ENCODE measurements at places on chromosomes 7 and 10. TPM values are rescaled to one million over a fixed set of nuclear protein-coding genes. Genes with fewer than 3 reads are reported as not detected.

The PPP3CB gene
- 41.7 TPM for total RNA-seq

The PPP1R3A gene
- not detected for total RNA-seq

- H3K27me3 ChIP-seq = no peaks in the 10 kb centered on the region
- H3K4me1 ChIP-seq = no peaks in the 10 kb centered on the region
- DNase-seq = no peak
- no peak overlapping the region for H3K27ac ChIP-seq
- H3K36me3 ChIP-seq = no peaks in the 10 kb centered on the region
Measured at GRCh38 chr7:103504505-103505135, 58.6 kb upstream of the SLC26A5 start.

DNA sequence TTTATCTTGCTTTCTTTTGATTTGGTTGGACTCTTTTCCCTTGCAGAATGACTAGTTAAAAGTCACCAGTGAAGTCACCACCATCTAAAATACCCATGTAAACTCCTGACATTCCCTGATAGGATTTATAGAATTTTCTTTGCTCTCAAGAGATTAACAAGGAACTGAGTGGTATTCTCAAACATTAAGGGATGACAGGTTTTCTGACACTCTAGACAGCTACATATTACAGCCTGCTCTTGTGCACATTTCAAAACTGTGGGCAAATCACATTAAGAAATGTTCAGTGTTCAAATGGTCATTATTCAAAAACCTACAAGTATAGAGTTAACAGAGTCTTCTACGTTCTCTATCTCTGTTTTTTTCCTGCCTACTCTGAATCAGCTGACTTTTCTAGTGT is 15.8 kb upstream of the ACSM6 start:
- DNase-seq = no peak
- H3K36me3 ChIP-seq = no peaks in the 10 kb centered on the region
- no peak overlapping the region for H3K27ac ChIP-seq
- H3K4me3 ChIP-seq = no peak overlapping the region
- H3K4me1 ChIP-seq = peaks cover 2% of the 10 kb centered on the region
- H3K27me3 ChIP-seq = peaks cover 14% of the 10 kb centered on the region

- no peak overlapping the region for H3K27ac ChIP-seq
- H3K4me3 ChIP-seq = no peak overlapping the region
- H3K4me1 ChIP-seq = peaks cover 14% of the 10 kb centered on the region
- H3K36me3 ChIP-seq = peaks cover 13% of the 10 kb centered on the region
- no peak for DNase-seq
Measured at GRCh38 chr7:135943134-135943879, 33.9 kb downstream of the MTPN start.

GRCh38 chr10:74208997-74209396 is 58.0 kb downstream of the ADK start:
- no peak overlapping the region for H3K4me3 ChIP-seq
- DNase-seq = no peak
- H3K27ac ChIP-seq = no peak overlapping the region
- no peaks in the 10 kb centered on the region for H3K27me3 ChIP-seq
- peaks cover 3% of the 10 kb centered on the region for H3K4me1 ChIP-seq

The VGF gene
- total RNA-seq = 0.14 TPM

GRCh38 chr7:16189026-16189715 is 232.2 kb downstream of the CRPPA start:
- H3K27ac ChIP-seq = no peak overlapping the region
- no peaks in the 10 kb centered on the region for H3K36me3 ChIP-seq
- H3K4me3 ChIP-seq = no peak overlapping the region
- no peaks in the 10 kb centered on the region for H3K4me1 ChIP-seq
- DNase-seq = no peak

The EPHB6 gene
- 20.1 TPM for total RNA-seq

GRCh38 chr10:119541459-119542356 is 811 bp downstream of the RGS10 start:
- peak overlapping the region; percentile 98 for H3K27ac ChIP-seq
- peaks cover 43% of the 10 kb centered on the region for H3K4me1 ChIP-seq
- peak; percentile 78 for DNase-seq

DNA sequence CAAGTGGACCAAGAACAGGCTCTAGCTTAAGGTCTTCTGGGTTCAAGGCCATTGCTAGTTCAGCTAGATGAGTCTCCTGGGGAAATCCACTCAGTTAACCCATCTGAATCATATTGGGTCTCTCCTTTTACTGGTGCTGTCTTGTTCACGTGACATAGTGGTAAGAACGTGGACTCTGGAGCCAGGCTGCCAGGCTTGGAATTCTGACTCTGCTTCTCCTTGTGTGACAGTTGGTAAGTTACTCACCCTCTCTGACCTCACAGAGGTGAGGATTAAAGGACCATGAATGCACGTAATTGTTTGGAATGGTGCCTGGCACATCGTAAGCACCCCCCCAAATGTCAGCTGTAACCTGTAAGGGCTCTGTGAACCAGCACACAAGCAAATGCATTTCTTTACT is 9.7 kb upstream of the CALU start:
- peaks cover 22% of the 10 kb centered on the region for H3K27me3 ChIP-seq
- no peaks in the 10 kb centered on the region for H3K4me1 ChIP-seq
- H3K4me3 ChIP-seq = no peak overlapping the region
- DNase-seq = no peak

The PRSS37 gene
- not detected for total RNA-seq

GRCh38 chr10:88990384-88991160 is at the start of gene FAS:
Gene FAS (plus strand): TSS chr10:88990798. CDS start chr10:88990877, 79 bp downstream.
- peak; percentile 79 for DNase-seq
- peaks cover 56% of the 10 kb centered on the region for H3K4me1 ChIP-seq
- no peaks in the 10 kb centered on the region for H3K27me3 ChIP-seq
- H3K36me3 ChIP-seq = peaks cover 29% of the 10 kb centered on the region

The REPIN1 gene
- total RNA-seq = 53.4 TPM

DNA sequence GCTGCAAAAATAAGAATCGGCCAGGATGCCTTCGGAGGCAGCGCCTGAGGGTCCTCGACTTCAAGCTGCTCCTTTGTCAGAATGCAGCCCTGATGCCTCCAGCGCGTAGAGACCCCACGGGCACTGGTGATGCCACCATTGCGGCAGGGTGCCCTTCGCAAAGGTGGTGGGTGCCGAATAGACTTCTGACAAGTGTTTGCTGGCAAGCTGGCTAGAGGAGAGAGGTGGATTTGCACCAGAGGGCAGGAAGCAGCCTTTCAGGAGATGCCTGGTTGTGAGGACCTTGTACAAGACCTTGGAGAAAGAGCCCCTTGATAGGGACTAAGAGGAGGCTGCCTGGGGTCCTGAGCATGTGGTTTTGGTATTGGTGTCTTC is 103.2 kb upstream of the PPIF start:
- H3K4me3 ChIP-seq = peak overlapping the region; percentile 87
- peaks cover 1% of the 10 kb centered on the region for H3K36me3 ChIP-seq
- H3K27me3 ChIP-seq = no peaks in the 10 kb centered on the region
- DNase-seq = peak; percentile 43

GRCh38 chr7:158825628-158826289 is 3.5 kb downstream of the ESYT2 start:
- peaks cover 19% of the 10 kb centered on the region for H3K36me3 ChIP-seq
- DNase-seq = no peak
- H3K4me3 ChIP-seq = peak overlapping the region; percentile 37
- peaks cover 39% of the 10 kb centered on the region for H3K4me1 ChIP-seq
- no peaks in the 10 kb centered on the region for H3K27me3 ChIP-seq

The SPDYE6 gene
- not detected for total RNA-seq

The MRLN gene
- not detected for total RNA-seq

The CFAP70 gene
- total RNA-seq = 2.2 TPM

DNA sequence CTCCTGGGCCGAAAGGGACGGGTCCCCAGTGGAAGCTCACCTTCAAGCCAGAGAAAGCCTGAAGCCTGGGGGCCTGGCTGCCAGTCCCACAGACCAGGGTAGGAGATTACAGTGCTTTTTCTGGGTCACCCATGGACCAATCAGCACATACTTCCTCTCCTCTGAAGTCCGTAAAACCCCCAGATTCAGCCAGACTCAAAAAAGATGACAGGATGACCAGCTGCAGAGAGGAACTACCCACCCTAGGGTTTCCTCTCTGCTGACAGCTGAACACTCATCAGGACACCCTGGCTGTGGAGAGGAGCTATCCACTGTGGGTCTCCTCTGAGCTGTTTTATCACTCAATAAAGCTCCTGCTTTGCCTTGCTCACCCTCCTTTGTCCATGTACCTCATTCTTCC is 78.0 kb downstream of the SAMD9 start:
- peaks cover 3% of the 10 kb centered on the region for H3K27me3 ChIP-seq
- DNase-seq = no peak
- no peak overlapping the region for H3K27ac ChIP-seq
- no peaks in the 10 kb centered on the region for H3K36me3 ChIP-seq
- peaks cover 16% of the 10 kb centered on the region for H3K4me1 ChIP-seq

DNA sequence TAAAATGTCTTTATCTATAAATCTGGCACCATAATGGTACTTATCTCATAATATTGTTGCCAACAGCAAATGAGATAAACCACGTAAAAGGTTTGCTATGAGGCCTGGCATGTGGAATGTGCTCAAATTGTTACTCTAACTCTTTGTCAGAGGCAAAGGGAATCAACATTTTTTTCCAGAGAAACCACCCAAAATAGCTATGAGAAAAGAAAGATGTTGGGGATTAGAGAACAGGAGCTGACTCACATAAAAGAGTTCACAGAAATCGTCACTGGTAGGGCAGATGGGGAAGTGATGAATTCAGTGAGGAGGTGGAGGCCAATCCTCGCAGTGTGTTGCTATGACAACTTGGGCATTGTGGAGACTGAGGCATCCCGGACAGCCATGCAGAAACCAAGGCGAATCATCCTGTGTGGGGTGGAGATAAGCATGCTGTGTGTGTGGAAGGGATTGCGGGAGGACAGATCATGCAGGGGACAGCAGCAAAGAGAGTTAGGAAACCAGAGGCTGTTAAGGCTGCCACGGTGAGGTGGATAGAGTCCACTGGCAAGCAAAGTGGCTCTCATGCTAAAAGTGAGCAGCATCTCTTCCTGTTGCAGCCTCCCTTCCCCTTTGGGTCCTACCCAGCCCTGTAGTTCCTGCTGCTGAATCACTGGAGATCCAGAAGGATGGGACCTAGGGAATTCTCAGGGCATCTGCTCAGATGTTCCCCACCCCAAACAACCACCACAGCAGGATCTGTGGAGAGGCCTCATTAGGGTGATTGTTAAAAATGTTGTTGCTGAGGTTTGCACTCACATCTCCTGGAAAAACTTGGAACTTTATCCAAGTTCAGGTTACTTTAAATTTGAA is 103.9 kb downstream of the CUBN start:
- H3K4me3 ChIP-seq = peak overlapping the region; percentile 71
- no peaks in the 10 kb centered on the region for H3K27me3 ChIP-seq
- H3K27ac ChIP-seq = peak overlapping the region; percentile 97
- H3K36me3 ChIP-seq = no peaks in the 10 kb centered on the region
- peaks cover 61% of the 10 kb centered on the region for H3K4me1 ChIP-seq

DNA sequence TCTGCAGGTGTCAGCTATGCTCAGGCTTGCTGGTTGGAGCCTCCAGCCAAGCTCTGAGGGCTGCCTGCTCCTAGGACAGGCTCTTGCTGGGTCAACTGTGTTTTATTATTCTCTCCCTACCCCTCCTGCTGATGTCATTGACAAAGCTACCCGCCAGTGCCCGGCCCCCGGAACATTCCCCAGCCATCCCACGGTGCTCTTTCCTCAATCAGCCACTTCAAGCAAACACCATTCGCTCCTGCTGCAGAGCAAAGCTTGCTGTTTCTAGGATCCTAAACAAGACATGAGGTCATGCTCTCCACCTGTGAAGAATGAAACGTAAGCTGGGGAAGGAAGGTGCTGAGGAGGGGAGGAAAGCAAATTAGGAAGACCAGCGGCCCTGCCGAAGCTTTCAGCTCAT is 2.1 kb upstream of the C10orf71 start:
- no peak overlapping the region for H3K27ac ChIP-seq
- no peak for DNase-seq
- peaks cover 18% of the 10 kb centered on the region for H3K27me3 ChIP-seq
- no peaks in the 10 kb centered on the region for H3K36me3 ChIP-seq
- H3K4me3 ChIP-seq = no peak overlapping the region
- H3K4me1 ChIP-seq = peaks cover 16% of the 10 kb centered on the region

Measured in activated naive CD8-positive, alpha-beta T cell treated with anti-CD3 and anti-CD28 coated beads, Interleukin-2, amount 10 ng/mL, durations not matched to agents 7 days and 5 days (primary cell).